Fibroblast of skin of right biceps (primary cell): ENCODE measurements at places on chromosomes 1 and 21.

GRCh38 chr1:108692724-108693655 is 880 bp downstream of the PRPF38B start:
- DNase-seq, result peak; percentile 77

- DNase-seq, result no peak
Measured at GRCh38 chr1:203450479-203451149, 25.0 kb upstream of the PRELP start.

DNA sequence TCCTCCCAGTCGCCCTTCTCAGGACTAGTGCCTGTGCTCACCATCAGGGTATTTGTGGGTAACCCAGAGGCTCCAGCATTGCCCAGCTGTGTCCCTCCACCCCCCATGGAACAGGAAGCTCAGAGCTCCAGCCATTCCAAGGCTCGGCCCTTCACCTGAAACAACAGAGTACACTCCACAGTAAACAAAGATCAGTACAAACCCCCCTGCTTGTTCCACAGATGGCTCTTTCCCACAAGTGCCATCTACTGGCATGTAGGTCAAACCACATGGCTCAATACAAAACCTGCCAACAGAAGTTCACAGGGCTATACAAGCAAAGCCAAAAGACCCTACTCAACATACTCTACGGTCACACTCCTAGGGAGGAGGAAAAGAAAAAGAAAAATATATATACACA is 258.7 kb downstream of the AGBL4 start:
- DNase-seq, result no peak

- DNase-seq, result no peak
Measured at GRCh38 chr1:220336391-220337031, 64.3 kb upstream of the RAB3GAP2 start.

DNA sequence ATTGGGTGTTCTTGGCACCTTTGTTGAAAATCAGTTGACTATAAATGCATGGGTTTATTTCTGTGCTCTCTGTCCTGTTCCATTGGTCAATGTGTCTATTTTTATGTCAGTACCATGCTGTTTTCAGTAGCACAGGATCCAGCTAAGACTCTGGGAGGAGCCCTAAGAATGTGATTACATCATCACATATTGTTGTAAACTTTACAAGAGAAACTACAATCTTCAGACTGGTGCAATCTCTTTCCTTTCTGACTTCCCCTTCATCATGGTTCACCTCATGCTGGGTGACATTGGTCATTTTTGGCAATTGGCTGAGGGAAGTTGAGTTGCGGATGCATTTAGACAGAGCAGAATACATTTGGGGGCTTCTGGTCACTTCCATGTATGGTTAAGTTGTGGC is 88.4 kb downstream of the C21orf91 start:
- DNase-seq, result no peak

- DNase-seq, result no peak
Measured at GRCh38 chr1:203190949-203191348, 4.4 kb upstream of the CHI3L1 start.

DNA sequence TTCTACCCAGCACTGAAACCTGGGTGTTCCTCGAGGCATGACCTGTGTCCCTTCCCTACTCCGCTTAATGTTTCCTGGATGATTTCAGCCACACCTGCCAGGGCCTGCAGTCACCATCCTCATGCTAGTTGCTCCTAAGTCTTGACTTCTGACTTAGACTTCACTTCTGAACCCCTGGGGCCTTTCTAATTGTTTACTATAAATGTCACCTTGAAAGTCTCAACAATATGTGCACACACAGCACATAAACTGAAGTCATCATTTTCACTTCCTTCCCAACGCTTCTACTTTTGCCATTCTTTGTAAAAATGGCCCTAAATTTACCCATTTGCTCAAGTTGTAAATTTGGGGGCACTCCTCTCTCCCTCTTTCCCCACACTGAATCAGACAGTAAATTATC is 141.1 kb downstream of the DYRK1A start:
- no peak for DNase-seq

GRCh38 chr1:153566414-153567371 is 1.0 kb upstream of the S100A2 start:
- peak; percentile 99 for DNase-seq

- no peak for DNase-seq
Measured at GRCh38 chr21:22804151-22804550, 1805.9 kb downstream of the NCAM2 start.

- DNase-seq, result no peak
Measured at GRCh38 chr1:67224856-67225255, 58.6 kb downstream of the IL23R start.

DNA sequence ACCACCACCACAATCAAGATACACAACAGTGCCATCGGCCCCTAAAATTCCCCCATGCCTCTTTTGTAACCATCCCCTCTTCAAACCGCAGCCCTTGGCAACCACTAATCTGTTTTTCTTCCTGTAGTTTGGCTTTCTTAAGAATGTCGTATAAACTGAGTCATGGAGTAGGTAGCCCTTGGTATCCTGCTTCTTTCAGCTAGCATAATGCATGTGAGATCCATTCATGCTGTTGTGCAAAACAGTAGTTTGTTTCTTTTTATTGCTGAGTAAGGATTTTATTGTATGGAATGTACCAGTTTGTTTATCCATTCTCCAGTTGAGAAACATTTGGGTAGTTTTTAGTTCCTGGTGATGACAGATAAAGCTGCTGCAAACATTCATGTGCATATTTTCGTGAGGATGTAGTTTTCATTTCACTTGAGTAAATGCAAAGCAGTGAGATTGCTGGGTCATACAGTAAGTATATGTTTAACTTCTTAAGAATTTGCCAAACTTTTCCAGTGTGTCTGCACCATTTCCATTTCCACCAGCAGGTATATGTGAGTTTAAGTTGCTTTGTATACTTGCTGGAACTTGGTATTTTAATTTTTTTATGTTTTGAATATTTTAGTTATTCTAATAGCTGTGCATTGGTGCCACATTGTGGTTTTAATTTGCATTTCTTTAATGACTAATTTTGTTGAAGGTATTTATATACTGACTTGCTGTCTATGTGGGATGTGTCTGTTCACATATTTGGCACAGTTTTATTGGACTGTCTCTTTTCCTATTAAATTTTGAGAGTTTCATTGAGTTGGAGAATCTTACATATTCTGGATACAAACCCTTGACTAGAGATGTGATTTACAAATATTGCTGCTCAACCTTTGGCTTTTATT is 148.4 kb upstream of the MAP1LC3C start:
- DNase-seq, result peak; percentile 17

DNA sequence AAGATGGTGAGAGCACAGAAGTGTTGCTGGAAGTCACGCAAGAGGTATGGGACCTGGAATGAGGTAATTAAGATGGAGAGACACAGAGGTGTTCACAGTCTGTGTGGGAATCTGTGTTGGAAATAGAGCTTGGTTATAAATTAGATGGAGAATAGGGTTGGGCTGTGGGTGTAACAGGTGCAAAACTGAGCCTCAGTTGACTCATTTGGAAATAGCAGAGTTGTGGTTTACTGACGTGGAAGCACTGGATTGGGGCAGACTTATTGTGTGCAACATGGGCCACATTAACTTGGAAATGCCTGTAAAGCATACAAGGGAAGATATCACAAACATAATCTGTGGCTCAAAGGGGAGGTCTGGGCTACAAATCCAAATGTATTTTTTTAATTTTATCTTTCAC is 13.0 kb downstream of the CAMSAP2 start:
- no peak for DNase-seq

GRCh38 chr21:33088384-33088783 is 18.4 kb downstream of the OLIG1 start:
- DNase-seq, result no peak

DNA sequence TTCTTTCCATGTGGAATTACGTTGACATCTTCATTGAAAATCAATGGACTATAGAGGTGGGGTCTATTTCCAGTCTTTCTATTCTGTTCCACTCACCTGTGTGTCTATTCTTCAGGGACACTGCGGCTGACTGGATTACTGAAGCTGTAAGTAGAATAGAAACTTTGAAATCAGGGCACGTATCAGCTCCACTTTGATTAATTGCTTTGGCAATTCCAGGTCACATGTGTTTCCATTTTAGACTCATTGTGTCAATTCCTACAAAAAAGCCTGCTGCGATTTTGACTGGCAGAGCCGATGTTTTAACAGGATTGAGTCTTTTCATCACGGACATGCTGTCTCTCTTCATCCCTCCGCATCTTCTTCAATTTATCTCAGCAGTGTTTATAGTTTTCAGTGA is 20.9 kb upstream of the RNF223 start:
- no peak for DNase-seq

DNA sequence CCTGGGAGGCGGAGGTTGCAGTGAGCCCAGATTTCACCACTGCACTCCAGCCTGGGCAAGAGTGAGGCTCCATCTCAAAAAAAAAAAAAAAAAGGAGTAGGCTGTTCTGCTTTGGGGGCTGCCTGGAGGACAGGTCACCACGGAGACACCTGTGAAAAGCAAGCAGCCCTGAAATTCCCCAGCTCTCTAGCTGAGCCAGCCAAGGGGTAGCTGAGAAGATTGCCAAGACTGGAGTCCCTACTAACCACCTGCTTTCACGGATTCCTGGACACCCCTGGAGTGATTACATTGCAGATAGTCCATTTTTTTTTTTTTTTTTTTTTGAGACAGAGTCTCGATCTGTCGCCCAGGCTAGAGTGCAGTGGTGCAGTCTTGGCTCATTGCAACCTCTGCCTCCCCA is 12.5 kb downstream of the GPX7 start:
- no peak for DNase-seq

DNA sequence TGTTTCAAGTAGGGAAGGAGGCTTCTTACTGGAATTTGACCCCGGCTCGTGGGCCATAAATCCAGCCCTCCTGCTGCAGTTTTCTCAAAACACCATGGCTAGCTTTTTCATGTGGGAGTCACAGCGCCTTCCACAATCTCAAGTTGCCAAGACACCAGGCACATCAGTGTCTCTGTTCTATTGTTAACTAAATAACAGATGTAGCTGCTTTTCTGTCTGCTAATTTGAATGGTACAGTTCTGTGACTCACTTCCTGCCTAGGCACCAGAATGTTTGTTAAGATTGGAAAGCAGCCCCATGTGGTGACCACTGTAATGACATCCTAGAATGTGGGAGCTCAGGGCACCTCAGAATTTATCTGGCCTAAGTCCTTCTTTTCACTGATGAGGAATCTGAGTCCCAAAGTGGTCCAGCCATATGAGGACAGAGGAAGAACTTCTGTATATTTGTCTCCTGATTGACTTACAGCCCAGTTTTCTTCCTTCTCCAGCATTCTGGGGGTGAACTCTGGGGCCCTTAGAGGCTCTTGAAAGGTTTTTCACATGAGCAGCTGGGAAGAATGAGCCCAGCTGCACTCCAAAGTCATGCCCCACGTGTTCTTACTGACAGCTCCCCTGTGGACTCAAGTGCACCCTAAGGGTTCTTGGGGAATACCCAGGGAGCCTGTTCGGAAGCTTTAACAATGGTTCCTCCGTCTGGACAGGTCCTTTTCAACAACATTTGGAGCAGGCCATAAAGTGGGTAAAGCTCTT is 27.5 kb downstream of the TRIM45 start:
- DNase-seq, result peak; percentile 71

DNA sequence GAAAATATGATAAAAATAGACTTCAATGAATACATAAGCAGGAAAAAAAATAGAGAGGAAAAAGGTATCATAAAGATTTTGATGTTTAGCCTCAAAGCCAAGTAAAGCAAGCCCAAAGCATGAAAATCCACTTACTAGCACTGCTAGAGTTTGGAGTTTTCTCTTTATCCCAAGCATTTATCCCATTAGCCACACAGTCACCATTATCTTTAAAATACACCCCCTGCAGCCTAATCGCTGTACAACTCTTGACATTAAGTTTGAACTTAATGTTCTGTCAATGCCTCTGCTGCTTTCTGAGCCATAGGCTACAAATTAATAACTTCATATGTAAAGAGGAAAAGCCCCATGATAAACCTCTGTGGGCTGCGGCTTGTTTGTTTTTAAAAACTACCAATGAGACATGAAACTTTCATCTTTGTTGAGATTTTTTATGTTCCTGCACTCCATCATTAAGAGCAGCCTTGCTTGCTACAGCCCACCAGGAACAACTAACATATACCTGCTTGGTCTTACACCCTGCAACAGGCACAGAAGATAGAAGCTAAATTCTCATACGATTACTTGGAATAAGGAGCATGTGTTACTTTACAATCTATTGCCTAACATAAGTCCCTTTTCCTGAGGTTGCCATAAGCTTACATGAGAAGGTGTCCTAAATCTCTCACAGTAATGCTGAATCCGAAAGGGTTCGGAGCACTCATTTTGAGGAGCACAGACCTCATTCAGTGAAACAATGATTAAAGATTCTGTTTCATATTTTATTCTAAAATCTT is 202.4 kb downstream of the SMYD3 start:
- no peak for DNase-seq

DNA sequence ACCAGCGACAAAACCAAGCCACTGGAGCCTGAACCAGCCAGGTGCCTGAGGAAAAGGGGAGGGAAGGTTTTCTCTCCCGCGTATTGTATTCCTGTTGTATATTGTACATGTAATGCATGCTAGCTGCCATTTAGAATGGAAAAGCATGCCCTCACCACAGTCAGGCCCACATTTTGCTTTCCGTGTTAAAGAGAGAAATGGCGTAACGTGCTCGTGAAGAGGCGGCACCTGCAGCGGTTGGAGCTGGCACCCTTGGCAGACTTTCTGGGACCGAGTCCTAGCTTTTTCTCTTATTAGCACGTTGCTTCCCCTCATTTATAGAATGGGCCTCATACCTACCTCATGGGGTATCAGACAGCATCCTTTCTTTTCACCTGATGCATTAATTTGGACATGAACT is 135.3 kb upstream of the IRF2BP2 start:
- no peak for DNase-seq

GRCh38 chr1:171345536-171345935 is 31.6 kb downstream of the FMO4 start:
- DNase-seq, result peak; percentile 29

DNA sequence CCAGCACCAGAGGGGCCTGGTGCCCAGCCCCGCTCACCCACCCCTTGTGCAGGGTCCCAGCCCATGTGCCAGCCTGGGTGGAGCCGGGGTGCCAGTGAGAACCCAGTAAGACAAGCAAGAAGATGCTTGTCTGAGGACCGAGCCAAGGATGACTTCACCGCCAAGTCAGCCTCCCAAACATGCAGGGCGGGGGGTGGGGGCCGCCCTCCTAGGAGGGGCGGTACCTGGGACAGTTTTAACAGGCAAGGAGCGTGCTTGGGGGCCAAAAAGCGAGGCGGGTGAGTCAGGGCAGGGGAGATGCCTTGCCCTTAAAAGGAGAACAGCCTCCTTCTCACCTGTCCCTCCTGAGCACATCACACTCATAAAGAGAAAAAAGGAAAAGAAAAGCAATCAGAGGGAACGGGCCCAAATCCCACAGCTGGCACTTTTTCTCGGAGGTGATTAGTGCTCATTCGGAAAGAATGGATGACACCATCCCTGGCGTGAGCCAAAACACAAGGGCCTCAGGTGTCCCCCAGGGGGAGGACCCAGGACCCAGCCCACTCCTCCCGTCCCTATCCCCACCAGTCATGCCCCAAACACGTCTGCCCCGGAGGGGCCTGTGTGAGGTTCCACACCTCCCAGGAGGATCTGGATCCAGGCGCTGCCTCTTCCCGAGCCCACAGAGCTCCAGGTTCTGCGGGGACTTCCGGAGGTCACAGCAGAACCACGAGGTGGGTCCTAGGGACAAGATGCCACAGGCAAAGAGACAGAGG is 77.6 kb upstream of the IFFO2 start:
- DNase-seq, result peak; percentile 83

- no peak for DNase-seq
Measured at GRCh38 chr1:151007853-151008243, 401 bp upstream of the PRUNE1 start.

GRCh38 chr1:201406831-201407406 is 7.8 kb upstream of the LAD1 start:
- DNase-seq, result no peak
